ENCODE measurements at places on chromosomes 7 and 10.
A peak's percentile ranks its signal among the peaks of the same experiment; 100 is the strongest.

- no peak for DNase-seq
Observed at GRCh38 chr7:122488241-122488640, 183.7 kb upstream of the FEZF1 start.

- no peak for DNase-seq
Observed at GRCh38 chr7:44974549-44974948, 4.3 kb downstream of the MYO1G start.

- no peak for DNase-seq
Observed at GRCh38 chr7:128701062-128701785, 29.1 kb downstream of the GARIN1A start.

DNA sequence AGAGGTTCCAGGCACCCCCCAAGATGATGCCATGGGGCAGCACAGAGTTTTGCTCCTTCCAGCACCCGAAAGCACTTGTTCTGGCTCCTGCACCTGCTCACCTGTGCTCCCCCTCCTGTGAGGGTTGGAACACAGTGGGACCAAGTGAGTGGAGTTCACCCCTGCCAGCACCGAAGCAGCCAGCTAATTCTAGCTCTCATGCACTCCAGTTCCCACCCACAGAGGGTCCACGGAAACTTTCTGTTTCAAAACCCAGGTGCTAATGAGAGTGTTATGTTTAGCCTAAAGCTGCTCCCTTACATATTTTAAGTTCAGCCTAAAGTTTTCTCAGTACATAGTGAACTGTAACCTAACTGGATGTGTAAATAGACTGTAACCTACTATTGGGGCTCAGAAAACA is 42.6 kb upstream of the SLC35G1 start:
- DNase-seq = no peak

GRCh38 chr10:3173171-3173878 is 743 bp upstream of the PITRM1 start:
- DNase-seq = peak; percentile 87

- no peak for DNase-seq
Observed at GRCh38 chr7:143300959-143301935, 13.1 kb downstream of the CASP2 start.

- no peak for DNase-seq
Observed at GRCh38 chr7:38229386-38229785, 44.0 kb downstream of the TARP start.

DNA sequence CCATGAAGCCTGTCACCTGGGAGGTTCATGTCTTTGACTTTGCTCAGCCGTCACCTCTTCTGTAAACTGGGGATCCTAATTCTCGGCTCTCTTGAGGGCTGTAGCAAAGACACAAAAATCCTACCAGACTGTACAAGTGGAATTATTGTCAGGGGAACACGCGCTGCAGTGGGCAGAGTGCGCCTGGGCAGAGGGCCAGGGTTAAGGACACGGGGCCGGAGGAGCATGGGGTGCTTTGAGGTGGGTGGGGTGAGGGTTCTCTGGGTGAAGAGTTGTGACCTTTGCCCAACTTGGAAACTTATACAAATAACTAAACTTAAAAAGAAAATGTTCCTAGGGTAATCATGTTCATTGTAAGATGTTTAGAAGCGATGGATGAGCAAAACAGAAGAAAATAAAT is 36.0 kb downstream of the PALD1 start:
- no peak for DNase-seq

DNA sequence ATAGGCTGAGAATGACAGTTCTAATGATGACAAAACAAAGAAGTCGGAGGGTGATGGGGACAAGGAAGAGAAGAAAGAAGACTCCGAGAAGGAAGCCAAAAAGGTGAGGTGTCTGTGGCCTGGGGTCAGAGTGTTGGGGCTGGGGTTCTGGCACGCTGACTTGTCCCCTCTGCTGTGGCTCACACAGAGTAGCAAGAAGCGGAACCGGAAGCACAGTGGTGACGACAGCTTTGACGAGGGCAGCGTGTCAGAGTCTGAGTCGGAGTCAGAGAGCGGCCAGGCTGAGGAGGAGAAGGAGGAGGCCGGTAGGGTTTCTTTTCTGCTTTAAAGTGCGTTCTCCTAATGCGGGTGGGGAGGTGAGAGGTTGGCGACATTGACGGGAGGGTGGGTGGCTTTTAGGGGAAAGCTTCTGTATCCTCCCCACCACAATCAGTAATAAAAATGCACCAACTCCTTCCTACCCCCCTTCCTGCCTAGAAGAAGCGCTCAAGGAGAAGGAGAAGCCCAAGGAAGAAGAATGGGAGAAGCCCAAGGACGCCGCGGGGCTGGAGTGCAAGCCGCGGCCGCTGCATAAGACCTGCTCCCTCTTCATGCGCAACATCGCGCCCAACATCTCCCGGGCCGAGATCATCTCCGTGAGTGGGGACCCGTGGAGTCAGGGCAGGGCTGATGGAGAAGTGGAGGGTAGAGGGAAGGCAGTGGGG is 4.6 kb downstream of the UFSP1 start:
- DNase-seq = no peak

GRCh38 chr10:71267508-71268240 is 51.4 kb upstream of the SLC29A3 start:
- DNase-seq = no peak

DNA sequence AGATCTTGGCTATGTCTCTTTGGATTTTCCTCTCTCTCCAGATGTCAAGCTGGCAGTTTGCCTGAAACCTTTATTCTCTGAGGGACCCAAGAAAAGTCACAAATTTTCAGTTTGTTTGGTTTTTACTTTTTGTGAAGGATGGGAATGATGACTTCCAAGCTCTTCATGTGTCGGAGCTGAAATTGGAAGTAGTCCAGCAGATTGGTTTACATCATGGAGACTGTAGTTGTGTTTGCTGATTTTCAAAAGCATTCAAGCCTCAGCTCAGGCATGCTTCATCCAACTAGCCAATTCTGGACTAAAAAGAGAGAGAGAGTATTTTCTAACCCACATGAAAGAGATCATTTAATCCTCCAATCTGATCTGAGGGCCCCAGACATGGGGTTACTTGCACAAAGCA is 326.2 kb upstream of the AUTS2 start:
- no peak for DNase-seq

DNA sequence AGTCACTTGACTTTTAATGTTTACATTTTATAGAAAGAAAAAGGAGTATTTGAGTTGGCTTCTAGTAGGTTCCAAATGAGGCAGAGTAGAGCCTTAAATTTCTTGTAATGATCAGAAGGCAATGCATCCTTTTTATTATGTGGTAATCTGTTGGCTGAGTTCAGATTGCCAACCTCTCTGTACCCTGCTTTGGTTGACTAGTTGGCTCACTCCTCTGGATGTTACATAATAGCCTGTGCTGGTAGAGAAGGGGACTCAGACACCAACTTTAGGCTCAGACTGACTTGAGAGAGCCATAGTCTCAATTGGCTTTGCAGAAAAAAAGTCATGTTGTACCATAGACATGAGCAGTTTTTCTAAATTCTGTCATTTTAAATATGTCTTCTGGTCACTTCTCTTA is 46.8 kb upstream of the GLCCI1 start:
- DNase-seq = no peak

DNA sequence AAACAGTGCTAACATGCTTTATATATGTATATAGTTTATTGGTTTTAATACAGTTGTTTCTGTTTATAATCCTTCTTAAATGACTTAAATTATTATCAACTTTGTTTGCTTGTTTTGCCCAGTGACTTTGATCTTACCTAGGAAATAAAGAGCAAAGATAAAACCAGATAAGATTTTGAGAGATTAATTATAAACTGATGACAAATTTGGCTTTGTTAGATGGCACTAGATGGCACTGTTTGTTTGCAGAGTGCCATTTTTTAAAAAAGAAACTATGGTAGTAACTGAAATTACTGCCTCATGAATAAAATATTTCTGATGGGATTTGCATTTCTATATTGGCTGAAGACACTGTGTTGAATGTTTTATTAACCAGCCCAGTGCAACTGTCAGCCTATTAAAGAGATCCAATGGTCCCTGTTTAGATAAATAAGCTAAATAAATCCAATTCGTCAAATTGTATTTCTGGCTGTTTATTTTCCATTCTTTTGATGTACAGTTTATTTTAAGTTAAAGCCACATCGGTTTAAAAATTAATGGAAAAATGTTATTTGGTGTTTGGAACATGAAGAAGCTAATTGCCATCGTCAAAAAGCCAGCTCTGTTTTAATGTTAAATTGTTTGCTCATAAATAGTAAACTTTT is 28.7 kb downstream of the VTI1A start:
- no peak for DNase-seq

GRCh38 chr7:69036301-69036700 is 562.0 kb upstream of the AUTS2 start:
- DNase-seq = no peak

- DNase-seq = no peak
Observed at GRCh38 chr10:60848126-60848525, 69.8 kb downstream of the CDK1 start.

DNA sequence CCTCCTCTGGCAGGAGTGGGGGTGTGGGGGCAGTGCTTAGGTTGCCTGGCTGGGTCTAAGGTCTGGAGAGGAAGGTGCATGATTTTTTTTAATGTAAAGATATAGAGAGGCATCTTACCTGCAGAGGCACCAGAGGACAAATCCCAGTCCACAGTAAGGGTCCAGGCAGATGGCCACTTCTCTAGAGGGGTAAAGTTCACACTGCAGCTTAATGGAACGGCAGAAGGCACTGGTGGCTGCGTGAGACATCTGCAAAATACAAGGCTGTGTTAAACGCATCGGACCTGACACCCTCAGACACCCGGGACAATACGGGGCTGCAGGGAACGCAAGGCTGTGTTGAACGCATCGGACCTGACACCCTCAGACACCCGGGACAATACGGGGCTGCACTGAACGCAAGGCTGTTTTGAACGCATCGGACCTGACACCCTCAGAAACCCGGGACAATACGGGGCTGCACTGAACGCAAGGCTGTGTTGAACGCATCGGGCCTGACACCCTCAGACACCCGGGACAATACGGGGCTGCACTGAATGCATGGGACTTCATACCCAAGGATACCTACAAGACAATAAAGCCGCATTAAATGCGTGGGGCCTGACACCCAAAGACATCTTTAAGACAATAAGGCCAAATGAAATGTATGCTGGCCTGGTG is 206.0 kb downstream of the ZMYND11 start:
- DNase-seq = no peak

- peak; percentile 93 for DNase-seq
Observed at GRCh38 chr10:8053446-8054243, 843 bp upstream of the GATA3 start.

GRCh38 chr7:119748991-119749390 is 524.0 kb upstream of the KCND2 start:
- no peak for DNase-seq

DNA sequence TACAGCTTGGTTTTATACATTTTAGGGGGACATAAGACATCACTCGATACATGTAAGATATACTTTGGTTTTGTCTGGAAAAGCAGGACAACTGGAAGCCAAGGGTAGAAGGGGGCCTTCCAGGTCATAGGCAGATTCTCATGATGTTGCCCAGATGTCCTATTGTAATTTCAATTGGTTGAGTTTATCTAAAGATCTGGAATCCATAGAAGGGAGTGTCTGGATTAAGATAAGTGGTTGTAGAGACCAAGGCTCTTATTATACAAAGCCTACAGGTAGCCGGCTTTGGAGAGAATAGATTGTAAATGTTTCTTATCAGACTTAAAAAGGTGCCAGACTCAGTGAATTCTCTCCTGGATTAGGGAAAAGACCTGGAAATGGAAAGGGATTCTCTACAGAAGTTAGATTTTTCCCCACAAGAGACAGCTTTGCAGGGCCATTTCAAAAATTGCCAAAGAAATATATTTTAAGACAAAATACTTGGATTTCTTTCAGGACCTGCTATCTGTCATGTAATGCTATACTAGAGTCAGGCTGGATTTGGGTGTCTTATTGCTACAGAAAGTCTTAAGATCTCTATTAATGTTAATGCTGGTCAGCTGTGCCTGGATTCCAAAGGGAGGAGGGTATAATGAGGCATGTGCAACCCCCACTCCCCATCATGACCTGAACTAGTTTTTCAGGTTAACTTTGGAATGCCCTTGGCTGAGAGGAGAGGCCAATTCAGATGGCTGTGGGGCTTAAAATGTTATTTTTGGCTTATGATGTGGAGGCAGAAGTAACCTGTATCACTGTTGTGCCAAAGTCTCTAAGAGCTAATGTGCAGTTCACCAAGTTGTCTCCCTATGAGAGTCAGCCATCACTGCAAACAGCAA is 511.1 kb upstream of the C7orf33 start:
- DNase-seq = no peak

- peak; percentile 86 for DNase-seq
Observed at GRCh38 chr7:156612930-156613329, 27.6 kb upstream of the RNF32 start.

DNA sequence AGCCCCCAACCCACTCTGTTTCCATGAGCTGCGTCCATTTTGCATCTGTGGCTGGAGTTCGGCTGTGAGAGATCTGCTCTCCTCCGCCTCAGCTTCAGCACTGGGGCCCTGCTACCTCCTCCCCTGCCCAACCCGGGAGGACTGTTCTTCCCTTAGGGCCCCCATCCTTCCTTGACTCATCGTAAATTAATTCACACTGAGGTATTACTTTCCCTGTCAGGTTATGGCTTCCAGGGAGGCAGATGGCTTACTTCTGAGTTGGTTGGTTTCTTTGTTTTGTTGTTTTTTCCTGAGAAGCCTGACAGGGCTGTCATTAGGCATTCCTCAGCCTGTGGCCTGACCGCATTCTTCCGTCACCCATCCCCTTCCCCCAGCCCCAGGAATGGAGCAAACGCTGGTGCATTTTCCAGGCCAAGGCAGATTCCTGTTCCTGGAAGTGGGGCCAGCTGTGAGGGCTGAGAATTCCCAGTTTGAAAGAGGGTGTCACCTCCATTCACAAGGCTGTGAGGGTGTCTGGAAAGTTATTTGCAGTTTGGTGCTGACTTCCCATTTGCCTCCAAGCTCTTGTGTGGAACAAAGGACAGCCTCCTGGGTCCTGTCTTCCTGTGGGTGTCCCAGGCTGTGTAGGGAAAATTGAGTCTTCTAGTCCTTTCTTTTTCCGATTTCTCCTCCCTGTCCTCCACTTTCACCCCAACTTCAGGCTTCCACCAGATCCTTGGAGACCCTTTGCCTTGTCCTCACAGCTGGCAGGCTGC is 11.7 kb downstream of the CPA5 start:
- no peak for DNase-seq

GRCh38 chr10:97596101-97597082 is 6.9 kb downstream of the C10orf62 start:
- DNase-seq = no peak

DNA sequence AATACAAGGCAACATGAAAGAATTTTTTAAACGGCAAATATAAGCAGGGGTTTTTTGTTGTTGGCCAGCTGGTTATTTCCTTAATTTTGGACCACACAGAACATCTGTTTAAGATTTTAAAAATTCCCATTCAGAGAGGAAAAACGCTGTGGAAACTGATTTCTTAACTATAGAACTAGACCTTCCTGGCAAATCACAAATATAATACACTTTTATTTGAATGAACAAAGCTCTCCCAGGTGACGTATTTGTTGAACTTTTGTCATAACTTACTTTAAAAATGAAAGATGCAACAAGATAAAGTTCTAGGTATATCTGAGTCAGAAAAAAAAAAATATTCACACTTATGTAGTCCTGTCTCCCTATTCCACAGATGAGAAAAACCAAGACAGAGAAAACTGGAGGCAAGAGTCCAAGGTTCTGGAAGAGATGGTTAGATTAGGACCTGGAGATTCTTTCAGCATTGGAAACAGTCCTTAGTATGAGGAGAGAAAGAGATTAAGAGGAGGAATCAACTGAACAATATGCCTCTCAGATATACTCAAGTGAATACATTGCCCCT is 269.1 kb downstream of the NEBL start:
- DNase-seq = no peak
